Naive thymus-derived CD4-positive, alpha-beta T cell (primary cell): ENCODE measurements at places on chromosomes 12 and 14. TPM values are rescaled to one million over a fixed set of nuclear protein-coding genes. Genes with fewer than 3 reads are reported as not detected.

Gene MYF5
- total RNA-seq: not detected

Gene PZP
- not detected for total RNA-seq

Gene MAP3K9
- 7.8 TPM for total RNA-seq

Gene LRRC43
- total RNA-seq: 2.3 TPM

Gene SRGAP1
- total RNA-seq: 0.08 TPM

DNA sequence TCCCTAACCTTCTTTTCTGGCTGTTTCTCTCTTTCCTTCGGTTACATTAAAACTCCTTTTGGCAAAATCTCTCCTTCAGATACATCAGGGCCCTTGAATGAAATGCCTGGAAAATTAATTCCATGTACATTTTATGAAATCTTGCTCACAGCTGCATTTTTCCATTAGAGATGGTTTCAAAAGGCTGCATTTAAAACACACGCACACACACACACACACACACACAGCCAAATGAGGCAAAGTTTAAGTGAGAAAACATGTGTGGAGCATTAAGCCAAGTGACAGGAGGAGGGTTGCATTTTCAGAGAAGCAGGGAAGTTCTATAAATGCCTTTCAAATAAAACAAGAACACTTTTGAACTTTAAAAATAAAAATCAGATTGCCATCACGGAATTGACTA, 216.4 kb downstream of the LRIG3 start:
- H3K4me1 ChIP-seq: no peaks in the 10 kb centered on the region
- no peaks in the 10 kb centered on the region for H3K36me3 ChIP-seq
- no peak for DNase-seq
- H3K4me3 ChIP-seq: no peak overlapping the region

GRCh38 chr12:108515916-108516315, 839 bp downstream of the FICD start:
- H3K4me3 ChIP-seq: peak overlapping the region; percentile 81
- peaks cover 43% of the 10 kb centered on the region for H3K36me3 ChIP-seq
- H3K27me3 ChIP-seq: no peaks in the 10 kb centered on the region
- DNase-seq: no peak
- H3K4me1 ChIP-seq: peaks cover 8% of the 10 kb centered on the region

DNA sequence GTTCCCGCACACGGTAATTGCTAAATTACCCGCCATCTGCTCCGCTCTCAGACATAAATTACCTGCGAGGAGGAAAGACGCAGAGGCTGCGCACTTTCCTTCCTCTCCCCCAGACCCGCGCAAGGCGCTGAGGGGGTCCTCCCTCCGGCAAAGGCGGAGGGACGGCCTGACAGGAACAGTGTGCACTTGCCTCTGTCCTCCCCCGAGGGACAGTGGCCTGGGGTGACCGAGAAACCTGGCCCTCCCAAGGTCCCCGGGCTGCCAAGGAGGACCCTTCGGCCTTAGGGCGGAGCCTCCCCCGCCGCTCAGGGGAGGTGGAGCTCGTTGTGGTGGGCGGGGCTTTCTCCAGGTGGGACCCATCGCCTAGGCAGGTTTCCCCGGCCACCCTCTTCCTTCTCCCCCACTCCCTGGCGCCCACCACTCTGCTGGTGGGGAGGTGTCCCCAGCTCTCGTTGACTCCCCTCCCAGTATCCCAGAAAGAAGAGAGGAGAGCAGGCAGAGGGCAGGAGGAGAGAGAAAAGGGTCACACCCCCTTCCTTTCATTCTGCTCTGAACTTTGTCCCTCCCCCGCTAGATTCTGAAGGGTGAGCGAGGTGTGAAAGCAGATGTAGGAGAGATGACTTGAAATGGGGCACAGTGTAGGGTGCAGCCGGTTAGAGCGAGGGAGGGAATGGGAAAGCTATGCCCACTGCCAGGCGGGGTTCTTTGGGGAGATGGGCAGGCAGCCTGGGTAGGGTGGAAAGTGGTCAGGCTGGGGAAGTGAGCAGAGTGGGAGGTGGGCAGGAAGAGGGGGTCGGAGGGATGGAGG, 11.4 kb upstream of the CALCOCO1 start:
- H3K4me1 ChIP-seq: peaks cover 19% of the 10 kb centered on the region
- peak overlapping the region; percentile 65 for H3K4me3 ChIP-seq
- H3K27ac ChIP-seq: no peak overlapping the region
- H3K27me3 ChIP-seq: no peaks in the 10 kb centered on the region

- DNase-seq: no peak
- peaks cover 29% of the 10 kb centered on the region for H3K4me1 ChIP-seq
- no peaks in the 10 kb centered on the region for H3K36me3 ChIP-seq
- H3K27ac ChIP-seq: no peak overlapping the region
- no peak overlapping the region for H3K4me3 ChIP-seq
Measured at GRCh38 chr12:31876568-31877424, 82.4 kb upstream of the RESF1 start.

DNA sequence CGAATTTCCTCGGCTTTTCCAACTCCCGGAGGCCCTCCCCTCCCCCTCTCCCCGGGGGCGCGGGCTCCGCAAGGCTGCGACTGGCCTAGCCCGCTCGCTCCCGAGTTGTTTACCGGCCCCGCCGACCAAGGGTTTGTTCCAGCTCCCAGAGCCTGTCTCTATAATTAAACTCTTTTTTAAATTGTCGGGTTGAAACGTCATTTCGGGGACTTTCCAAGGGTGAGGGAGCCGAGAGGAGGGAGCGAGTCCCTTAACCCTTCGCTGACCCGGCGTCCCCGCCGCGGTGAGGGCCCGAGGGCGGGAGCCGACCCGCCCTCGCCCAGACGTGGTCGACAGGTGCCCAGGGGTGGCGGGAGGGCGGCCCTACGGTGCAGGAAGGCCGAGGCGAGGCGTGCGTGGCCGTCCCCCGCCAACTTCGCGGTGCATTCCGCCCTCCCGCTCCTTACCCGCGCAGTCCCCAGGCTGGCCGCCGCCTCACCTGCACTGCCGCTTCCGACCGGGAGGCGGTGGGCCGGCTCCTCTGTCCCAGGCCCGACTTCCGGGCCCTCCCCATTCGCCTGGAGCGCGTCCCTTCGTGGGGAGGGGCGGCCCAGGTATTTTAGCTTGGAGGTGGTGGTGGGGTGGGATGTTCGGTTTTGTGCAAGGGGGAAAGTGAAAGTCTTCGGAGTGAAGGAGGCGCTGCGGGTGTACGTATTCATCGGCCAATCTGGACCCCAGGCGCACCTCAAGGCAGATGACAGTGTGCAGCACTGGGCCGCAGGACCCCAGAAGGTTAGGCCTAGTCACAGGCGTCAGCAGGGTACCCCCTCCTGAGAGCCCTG, 2.9 kb upstream of the ZFP36L1 start:
- no peaks in the 10 kb centered on the region for H3K36me3 ChIP-seq
- no peaks in the 10 kb centered on the region for H3K27me3 ChIP-seq
- peak; percentile 77 for DNase-seq

DNA sequence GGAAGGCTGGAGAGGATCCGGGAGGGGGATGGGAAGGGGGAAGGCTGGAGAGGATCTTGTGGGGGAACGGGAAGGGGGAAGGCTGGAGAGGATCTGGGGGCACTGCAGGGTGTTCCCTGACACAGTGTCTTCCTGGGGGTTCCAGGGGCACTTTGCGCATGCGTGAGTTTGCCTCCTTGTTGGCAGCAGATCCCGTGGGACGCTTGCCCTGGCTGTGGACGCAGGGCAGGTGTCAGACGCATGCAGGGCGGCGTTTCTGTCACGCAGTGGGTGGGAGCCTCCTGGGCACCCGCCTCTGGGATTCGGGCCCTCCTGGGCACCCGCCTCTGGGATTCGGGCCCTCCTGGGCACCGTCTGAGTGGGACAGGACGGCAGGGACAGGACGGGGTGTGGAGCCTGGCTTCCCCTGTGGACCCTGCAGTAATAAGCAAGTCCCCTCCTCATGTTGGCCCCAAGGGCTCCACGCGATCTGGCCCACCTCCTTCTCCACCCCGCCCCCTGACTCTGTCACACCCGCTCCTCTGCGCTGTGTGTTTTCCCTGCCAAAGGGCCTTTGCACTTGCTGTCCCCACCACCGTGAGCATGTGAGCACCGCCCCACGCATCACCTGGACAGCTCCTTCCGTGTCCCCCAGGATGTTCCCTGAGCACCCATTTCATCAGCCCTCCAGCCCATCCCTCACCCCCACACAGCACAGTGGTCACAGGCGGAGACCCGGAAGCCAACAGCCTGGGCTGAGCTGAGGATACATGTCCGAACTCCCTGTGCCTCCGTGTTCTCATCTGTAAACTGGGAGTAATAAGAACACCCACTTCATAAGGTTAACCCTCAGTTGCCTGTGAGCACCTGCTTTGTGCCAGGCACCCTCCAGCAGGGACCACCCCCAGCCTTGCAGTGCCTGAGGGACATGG, 4.4 kb downstream of the MMP17 start:
- H3K4me1 ChIP-seq: no peaks in the 10 kb centered on the region
- DNase-seq: no peak
- no peaks in the 10 kb centered on the region for H3K36me3 ChIP-seq
- H3K27ac ChIP-seq: no peak overlapping the region

GRCh38 chr14:103846543-103847450, 578 bp downstream of the PPP1R13B start:
- peak; percentile 22 for DNase-seq
- H3K36me3 ChIP-seq: no peaks in the 10 kb centered on the region
- peak overlapping the region; percentile 62 for H3K27ac ChIP-seq
- peak overlapping the region; percentile 40 for H3K4me3 ChIP-seq
- H3K4me1 ChIP-seq: no peaks in the 10 kb centered on the region

GRCh38 chr12:43896496-43896895, 60.6 kb downstream of the TMEM117 start:
- no peaks in the 10 kb centered on the region for H3K36me3 ChIP-seq
- no peak overlapping the region for H3K4me3 ChIP-seq
- no peaks in the 10 kb centered on the region for H3K4me1 ChIP-seq

GRCh38 chr12:109461846-109462756, 15.0 kb downstream of the KCTD10 start:
- DNase-seq: no peak
- peaks cover 8% of the 10 kb centered on the region for H3K36me3 ChIP-seq
- H3K4me1 ChIP-seq: peaks cover 22% of the 10 kb centered on the region
- no peak overlapping the region for H3K4me3 ChIP-seq
- H3K27ac ChIP-seq: no peak overlapping the region

- no peaks in the 10 kb centered on the region for H3K4me1 ChIP-seq
- H3K27me3 ChIP-seq: no peaks in the 10 kb centered on the region
- H3K27ac ChIP-seq: no peak overlapping the region
- no peak overlapping the region for H3K4me3 ChIP-seq
Measured at GRCh38 chr14:60311417-60311816, 62.4 kb downstream of the PPM1A start.

- no peaks in the 10 kb centered on the region for H3K4me1 ChIP-seq
- H3K27me3 ChIP-seq: no peaks in the 10 kb centered on the region
- no peak for DNase-seq
- no peaks in the 10 kb centered on the region for H3K36me3 ChIP-seq
Measured at GRCh38 chr14:38138473-38139138, 69.1 kb upstream of the SSTR1 start.

- H3K36me3 ChIP-seq: no peaks in the 10 kb centered on the region
- peak; percentile 53 for DNase-seq
- peak overlapping the region; percentile 89 for H3K27ac ChIP-seq
- H3K27me3 ChIP-seq: no peaks in the 10 kb centered on the region
Measured at GRCh38 chr14:76953311-76953945, 75.1 kb downstream of the IRF2BPL start.

GRCh38 chr12:85985996-85986395, 111.9 kb downstream of the NTS start:
- no peaks in the 10 kb centered on the region for H3K36me3 ChIP-seq
- no peaks in the 10 kb centered on the region for H3K27me3 ChIP-seq
- no peak overlapping the region for H3K27ac ChIP-seq
- H3K4me1 ChIP-seq: no peaks in the 10 kb centered on the region
- no peak for DNase-seq
- H3K4me3 ChIP-seq: no peak overlapping the region

GRCh38 chr12:82690006-82690405, 3.3 kb downstream of the TMTC2 start:
- H3K4me3 ChIP-seq: no peak overlapping the region
- H3K36me3 ChIP-seq: peaks cover 5% of the 10 kb centered on the region
- no peak for DNase-seq
- H3K27me3 ChIP-seq: no peaks in the 10 kb centered on the region
- H3K4me1 ChIP-seq: no peaks in the 10 kb centered on the region

- no peak overlapping the region for H3K27ac ChIP-seq
- H3K36me3 ChIP-seq: no peaks in the 10 kb centered on the region
- no peak for DNase-seq
- H3K27me3 ChIP-seq: no peaks in the 10 kb centered on the region
- H3K4me3 ChIP-seq: no peak overlapping the region
- H3K4me1 ChIP-seq: no peaks in the 10 kb centered on the region
Measured at GRCh38 chr12:56014205-56014604, 6.6 kb upstream of the IKZF4 start.

DNA sequence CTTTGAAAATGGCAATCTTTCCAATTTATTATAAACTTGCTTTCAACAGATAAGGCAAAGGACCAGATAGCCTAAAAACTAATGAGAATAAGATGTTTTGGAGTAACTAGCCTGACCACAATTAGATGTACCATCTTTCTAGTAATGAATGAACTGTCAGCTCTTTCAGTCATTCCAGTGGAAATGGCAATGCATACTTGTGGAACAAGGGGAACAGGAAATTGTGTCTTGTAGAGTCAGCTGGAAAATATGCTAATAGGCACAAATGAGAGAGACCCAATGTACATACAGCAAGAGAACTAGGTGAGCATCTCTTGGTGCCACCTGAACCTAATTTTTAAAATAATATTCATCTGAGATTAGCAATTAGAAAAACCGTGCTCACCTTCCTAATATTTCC, 76.1 kb upstream of the GPHB5 start:
- H3K27ac ChIP-seq: no peak overlapping the region
- no peaks in the 10 kb centered on the region for H3K36me3 ChIP-seq
- H3K4me3 ChIP-seq: no peak overlapping the region
- no peaks in the 10 kb centered on the region for H3K4me1 ChIP-seq

DNA sequence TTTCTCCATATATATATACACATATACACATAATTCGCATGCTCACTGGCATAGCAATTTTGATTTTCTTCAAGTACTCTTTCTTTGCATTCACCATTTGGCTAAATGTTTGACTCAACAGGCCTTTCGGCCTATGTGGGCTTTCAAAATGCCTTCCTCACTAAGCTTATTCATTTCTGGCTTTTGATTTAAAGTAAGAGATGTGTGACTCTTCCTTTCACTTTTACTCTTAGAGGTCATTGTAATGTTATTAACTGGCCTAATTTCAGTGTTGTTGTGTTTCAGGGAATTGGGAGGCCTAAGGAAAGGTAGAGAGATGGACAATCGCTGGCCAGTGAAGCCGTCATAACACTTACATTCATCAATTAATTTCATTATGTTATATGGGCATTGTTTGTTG, 14.5 kb upstream of the KLRD1 start:
- H3K4me1 ChIP-seq: peaks cover 22% of the 10 kb centered on the region
- H3K4me3 ChIP-seq: no peak overlapping the region
- no peaks in the 10 kb centered on the region for H3K36me3 ChIP-seq
- no peaks in the 10 kb centered on the region for H3K27me3 ChIP-seq

GRCh38 chr12:122643207-122643805, 59.9 kb downstream of the HCAR2 start:
- no peaks in the 10 kb centered on the region for H3K27me3 ChIP-seq
- DNase-seq: no peak
- H3K4me1 ChIP-seq: no peaks in the 10 kb centered on the region
- no peak overlapping the region for H3K27ac ChIP-seq
- H3K4me3 ChIP-seq: no peak overlapping the region

DNA sequence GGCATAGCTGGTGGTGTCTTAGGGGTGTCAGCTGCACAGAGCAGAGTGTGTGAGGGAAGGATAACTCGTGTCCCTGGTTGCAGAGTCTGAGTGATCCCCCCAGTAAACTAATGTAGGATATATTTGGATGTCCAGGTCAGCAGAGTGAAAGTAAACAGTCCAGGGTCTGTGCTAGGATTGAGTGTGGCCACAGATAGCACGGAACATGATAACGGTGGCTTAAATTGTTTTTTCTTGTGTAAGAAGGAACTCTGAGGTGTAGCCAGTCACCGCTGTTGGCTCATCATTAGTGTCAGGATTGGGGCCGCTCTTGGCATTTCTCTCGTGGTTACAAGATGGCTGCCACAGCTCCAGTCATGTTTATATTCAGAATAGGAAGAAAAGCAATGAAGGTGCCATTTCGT, 97.3 kb downstream of the DERA start:
- no peaks in the 10 kb centered on the region for H3K36me3 ChIP-seq
- H3K27me3 ChIP-seq: no peaks in the 10 kb centered on the region
- H3K4me3 ChIP-seq: no peak overlapping the region
- DNase-seq: no peak
